ENCODE measurements at places on chromosomes 1 and 21. TPM values are rescaled to one million over a fixed set of nuclear protein-coding genes. Genes with fewer than 3 reads are reported as not detected.

GRCh38 chr1:12006167-12006921 lies 13.0 kb upstream of the MIIP start:
- H3K4me1 ChIP-seq, result no peaks in the 10 kb centered on the region
- H3K4me3 ChIP-seq, result no peak overlapping the region
- no peaks in the 10 kb centered on the region for H3K27me3 ChIP-seq
- H3K27ac ChIP-seq, result no peak overlapping the region
- DNase-seq, result no peak

The NBPF20 gene
- 0.36 TPM for total RNA-seq

GRCh38 chr1:204065174-204065985 lies 7.5 kb upstream of the SOX13 start:
- no peaks in the 10 kb centered on the region for H3K36me3 ChIP-seq
- H3K4me3 ChIP-seq, result no peak overlapping the region
- peaks cover 12% of the 10 kb centered on the region for H3K4me1 ChIP-seq
- DNase-seq, result peak; percentile 76
- H3K27me3 ChIP-seq, result no peaks in the 10 kb centered on the region

- H3K27ac ChIP-seq, result no peak overlapping the region
- no peak overlapping the region for H3K4me3 ChIP-seq
- no peaks in the 10 kb centered on the region for H3K36me3 ChIP-seq
These were observed 198.3 kb upstream of the FAM78B start for GRCh38 chr1:166365081-166365480.

DNA sequence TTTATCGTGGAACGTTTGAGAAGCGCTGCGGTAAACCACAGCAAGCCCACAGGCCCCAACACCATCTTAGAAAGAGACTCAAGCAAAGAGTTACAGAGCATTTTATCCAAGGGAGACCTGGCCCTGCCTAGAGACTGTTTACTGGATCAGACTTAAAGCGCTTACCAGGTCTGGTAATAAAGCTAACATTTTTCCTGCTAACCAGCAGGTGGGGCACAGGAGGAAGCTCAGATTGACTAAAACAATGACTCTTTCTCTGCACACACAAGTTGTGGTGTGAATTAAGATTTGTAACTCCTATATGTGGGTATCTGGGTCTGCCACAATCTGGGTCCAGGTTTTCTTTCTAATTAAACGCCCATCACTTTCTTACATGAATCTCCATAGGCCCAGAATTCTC lies 136.5 kb upstream of the ETS2 start:
- no peaks in the 10 kb centered on the region for H3K36me3 ChIP-seq
- H3K27me3 ChIP-seq, result no peaks in the 10 kb centered on the region
- no peak for DNase-seq
- no peak overlapping the region for H3K27ac ChIP-seq
- H3K4me3 ChIP-seq, result no peak overlapping the region

- H3K27me3 ChIP-seq, result no peaks in the 10 kb centered on the region
- no peak overlapping the region for H3K27ac ChIP-seq
- no peaks in the 10 kb centered on the region for H3K36me3 ChIP-seq
- H3K4me1 ChIP-seq, result no peaks in the 10 kb centered on the region
- no peak for DNase-seq
These were observed 6.5 kb downstream of the SLAMF7 start for GRCh38 chr1:160745551-160745950.

The GRIK3 gene
- total RNA-seq, result 4.4 TPM

DNA sequence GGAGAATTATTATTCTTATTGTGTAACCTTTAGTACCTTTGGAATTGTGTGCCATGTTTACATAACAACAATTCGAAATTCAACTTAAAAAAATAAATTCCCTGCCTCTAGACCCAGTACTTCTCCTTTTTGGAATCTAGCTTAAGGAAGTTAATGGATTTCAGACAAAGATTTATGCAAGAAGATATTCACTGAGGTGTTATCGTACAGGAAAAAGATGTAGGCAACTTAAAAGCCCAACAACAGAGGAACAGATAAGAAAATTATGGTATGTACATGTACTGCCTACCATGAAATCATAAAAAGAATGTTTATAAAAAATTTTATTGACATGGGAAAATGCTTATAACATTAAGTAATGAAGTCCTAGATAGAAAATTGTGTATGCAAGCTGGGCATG lies 18.2 kb upstream of the STMN1 start:
- no peak for DNase-seq
- H3K27ac ChIP-seq, result no peak overlapping the region
- no peak overlapping the region for H3K4me3 ChIP-seq
- H3K27me3 ChIP-seq, result peaks cover 4% of the 10 kb centered on the region
- peaks cover 25% of the 10 kb centered on the region for H3K4me1 ChIP-seq

The SORT1 gene
- total RNA-seq, result 55.1 TPM

The KRTAP7-1 gene
- not detected for total RNA-seq

GRCh38 chr21:38680401-38680800 lies 125.3 kb upstream of the ETS2 start:
- H3K27ac ChIP-seq, result no peak overlapping the region
- H3K4me3 ChIP-seq, result no peak overlapping the region
- H3K36me3 ChIP-seq, result no peaks in the 10 kb centered on the region
- no peak for DNase-seq

The LHX8 gene
- not detected for total RNA-seq

DNA sequence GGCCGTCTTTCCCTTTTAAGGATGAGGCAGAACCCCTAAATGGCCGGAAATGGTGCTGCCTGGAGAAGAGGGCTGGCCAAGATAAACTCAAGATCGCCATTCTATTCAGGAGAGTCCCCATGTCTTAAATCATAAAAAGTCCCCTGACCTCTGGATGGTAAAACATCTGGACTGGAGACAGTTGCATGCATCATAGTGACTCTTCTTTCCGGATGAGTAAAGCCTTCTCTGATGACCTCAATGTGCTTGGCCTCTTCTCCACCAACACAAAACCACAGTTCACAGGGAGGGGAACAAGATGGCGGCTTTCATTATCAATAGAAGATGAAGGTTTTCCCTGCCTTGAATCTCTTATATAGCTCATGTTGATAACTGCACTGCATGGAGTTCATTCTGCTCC lies 27.5 kb upstream of the H6PD start:
- H3K27me3 ChIP-seq, result peaks cover 75% of the 10 kb centered on the region
- H3K4me3 ChIP-seq, result no peak overlapping the region
- H3K36me3 ChIP-seq, result no peaks in the 10 kb centered on the region

GRCh38 chr1:232317350-232317749 lies 312.6 kb downstream of the SIPA1L2 start:
- H3K27me3 ChIP-seq, result no peaks in the 10 kb centered on the region
- no peak overlapping the region for H3K4me3 ChIP-seq
- H3K36me3 ChIP-seq, result no peaks in the 10 kb centered on the region
- DNase-seq, result no peak

The SLAMF8 gene
- 5.0 TPM for total RNA-seq

- no peak overlapping the region for H3K4me3 ChIP-seq
- no peak overlapping the region for H3K27ac ChIP-seq
- H3K36me3 ChIP-seq, result no peaks in the 10 kb centered on the region
- no peaks in the 10 kb centered on the region for H3K27me3 ChIP-seq
These were observed 15.5 kb downstream of the AZIN2 start for GRCh38 chr1:33096363-33097005.

The SGIP1 gene
- total RNA-seq, result 14.1 TPM

GRCh38 chr1:218942431-218942830 lies 231.2 kb upstream of the LYPLAL1 start:
- H3K36me3 ChIP-seq, result no peaks in the 10 kb centered on the region
- no peak overlapping the region for H3K4me3 ChIP-seq
- DNase-seq, result no peak
- H3K27me3 ChIP-seq, result no peaks in the 10 kb centered on the region
- H3K4me1 ChIP-seq, result no peaks in the 10 kb centered on the region

DNA sequence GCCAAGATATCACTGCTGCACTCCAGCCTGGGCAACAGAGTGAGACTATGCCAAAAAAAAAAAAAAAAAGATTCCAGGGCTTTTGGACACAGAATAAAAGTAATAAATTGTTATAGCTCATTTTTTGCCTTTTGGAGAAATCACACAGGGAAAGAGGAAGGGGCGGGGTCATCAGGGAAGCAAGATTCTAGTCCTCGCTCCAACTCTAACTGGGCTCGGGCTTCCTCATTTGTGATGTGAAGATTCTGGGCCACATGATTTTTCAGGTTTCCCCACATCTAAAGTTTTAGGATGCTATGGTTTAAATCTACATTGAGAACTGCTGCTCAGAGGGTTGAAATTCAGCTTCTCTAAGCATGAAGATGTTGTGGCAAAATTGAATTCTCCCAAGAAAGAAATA lies 179.3 kb upstream of the PLXNA2 start:
- H3K27ac ChIP-seq, result no peak overlapping the region
- no peaks in the 10 kb centered on the region for H3K27me3 ChIP-seq
- H3K36me3 ChIP-seq, result no peaks in the 10 kb centered on the region
- no peak for DNase-seq

GRCh38 chr1:39160703-39161102 lies 43.8 kb upstream of the MACF1 start:
- no peaks in the 10 kb centered on the region for H3K36me3 ChIP-seq
- no peak overlapping the region for H3K27ac ChIP-seq
- H3K4me3 ChIP-seq, result no peak overlapping the region

The CNR2 gene
- total RNA-seq, result not detected

DNA sequence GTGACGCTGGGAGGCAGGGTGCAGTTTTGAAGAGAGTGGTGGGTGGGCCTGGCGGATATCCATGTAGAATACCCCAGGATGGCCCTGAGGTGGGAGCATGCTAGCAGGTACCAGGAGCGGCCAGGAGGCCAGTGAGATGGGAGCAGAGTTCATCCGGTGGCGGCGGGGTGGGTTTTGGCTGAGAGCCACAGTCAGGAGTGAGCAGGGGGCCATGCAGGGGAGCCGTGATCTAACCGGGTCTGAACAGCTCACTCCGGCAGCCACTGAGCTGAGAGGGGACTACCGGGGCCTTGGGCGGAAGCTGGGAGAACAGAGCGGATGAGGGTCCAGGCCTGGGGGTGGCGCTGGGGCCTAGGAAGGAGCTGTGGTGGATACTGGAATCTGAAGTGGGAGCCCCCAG lies 47.6 kb upstream of the LRP8 start:
- H3K27me3 ChIP-seq, result no peaks in the 10 kb centered on the region
- H3K27ac ChIP-seq, result no peak overlapping the region
- no peaks in the 10 kb centered on the region for H3K36me3 ChIP-seq
- no peaks in the 10 kb centered on the region for H3K4me1 ChIP-seq

GRCh38 chr1:212669600-212669999 lies 30.0 kb downstream of the BATF3 start:
- H3K27me3 ChIP-seq, result no peaks in the 10 kb centered on the region
- H3K4me1 ChIP-seq, result no peaks in the 10 kb centered on the region
- H3K27ac ChIP-seq, result no peak overlapping the region
- no peaks in the 10 kb centered on the region for H3K36me3 ChIP-seq

The DNASE2B gene
- total RNA-seq, result not detected

DNA sequence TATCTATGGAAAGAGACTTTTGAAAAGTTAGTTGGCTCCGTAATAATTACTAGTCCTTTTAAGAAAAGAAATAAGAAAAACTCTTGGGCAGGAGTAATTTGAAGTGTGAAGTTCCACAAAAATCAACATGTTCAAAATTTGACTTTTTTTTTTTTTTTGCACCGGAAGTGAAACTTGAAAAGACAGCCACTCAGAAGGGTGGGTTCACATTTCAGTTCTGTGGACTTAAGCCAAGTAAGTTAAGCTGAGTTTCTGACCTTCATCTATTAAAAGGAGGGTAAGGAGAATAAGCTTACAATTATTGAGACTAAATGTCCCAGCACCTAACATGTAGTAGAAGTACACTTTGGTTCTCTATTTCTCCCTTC lies 11.0 kb downstream of the RO60 start:
- H3K4me3 ChIP-seq, result no peak overlapping the region
- H3K36me3 ChIP-seq, result no peaks in the 10 kb centered on the region
- H3K27me3 ChIP-seq, result no peaks in the 10 kb centered on the region
- no peak for DNase-seq

DNA sequence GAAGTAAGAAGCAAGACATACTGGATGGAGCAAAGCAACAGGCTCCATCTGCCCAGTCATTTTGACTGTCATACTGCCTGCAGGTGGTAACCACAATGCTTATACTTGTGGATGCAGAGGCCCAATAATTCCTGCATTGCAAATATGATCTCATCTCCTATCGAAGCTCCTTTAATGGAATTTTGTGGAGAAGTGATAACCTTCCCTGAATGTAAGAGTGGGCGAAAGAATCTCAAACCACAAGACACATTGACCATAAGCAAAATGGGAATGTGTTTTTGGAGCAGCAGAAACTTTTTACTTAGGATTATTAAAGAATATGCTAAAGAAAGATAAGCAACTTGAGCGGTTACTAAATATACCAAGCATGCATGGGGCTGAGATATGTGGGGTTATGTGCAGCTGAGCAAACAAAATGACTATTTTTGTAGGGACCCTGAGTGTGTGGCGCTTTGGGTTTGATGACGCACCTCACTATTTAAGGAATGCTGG lies 77.4 kb upstream of the BACH1 start:
- H3K27me3 ChIP-seq, result no peaks in the 10 kb centered on the region
- H3K36me3 ChIP-seq, result no peaks in the 10 kb centered on the region
- no peak overlapping the region for H3K27ac ChIP-seq
- DNase-seq, result no peak
- no peaks in the 10 kb centered on the region for H3K4me1 ChIP-seq
- H3K4me3 ChIP-seq, result no peak overlapping the region

- peak within 1 kb of the TSS; percentile 35 for H3K4me3 ChIP-seq
- H3K36me3 ChIP-seq, result no peaks in the 10 kb centered on the region
These were observed at the start of gene ITGB2 for GRCh38 chr21:44920694-44921604. ITGB2 (minus strand) TSS chr21:44920899; CDS start chr21:44910782, 10,117 bp downstream.

The ITLN1 gene
- 0.66 TPM for total RNA-seq

- no peak overlapping the region for H3K4me3 ChIP-seq
- H3K4me1 ChIP-seq, result peaks cover 48% of the 10 kb centered on the region
- no peaks in the 10 kb centered on the region for H3K27me3 ChIP-seq
- no peak for DNase-seq
These were observed 21.7 kb downstream of the BCAR3 start for GRCh38 chr1:93659822-93660503.

DNA sequence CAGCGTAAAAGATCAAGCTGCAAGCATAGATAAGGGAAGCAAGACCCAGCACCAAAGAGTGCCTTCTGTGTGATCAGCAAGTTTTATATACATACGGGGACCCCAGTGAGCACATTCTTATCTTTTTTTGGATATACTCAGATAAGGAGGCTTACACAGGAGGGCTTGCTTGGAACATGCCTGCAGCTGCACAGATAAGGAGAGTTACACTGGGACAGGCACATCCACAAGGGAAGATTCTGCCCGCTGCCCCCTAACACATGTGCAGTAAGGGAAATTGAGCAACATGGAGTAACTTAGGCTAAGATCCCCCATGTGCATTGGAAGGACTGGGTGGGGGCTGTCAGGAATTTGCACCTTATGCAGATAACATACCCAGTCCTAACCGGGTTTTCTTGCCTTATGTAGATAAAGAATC lies 1334.8 kb downstream of the MRPL39 start:
- no peaks in the 10 kb centered on the region for H3K27me3 ChIP-seq
- H3K27ac ChIP-seq, result no peak overlapping the region
- no peaks in the 10 kb centered on the region for H3K36me3 ChIP-seq
- H3K4me1 ChIP-seq, result no peaks in the 10 kb centered on the region

The GPR3 gene
- total RNA-seq, result not detected
